ENCODE measurements at places on chromosomes 16 and 17. TPM values are rescaled to one million over a fixed set of nuclear protein-coding genes. Genes with fewer than 3 reads are reported as not detected.

- no peak for DNase-seq
Observed at GRCh38 chr16:64122177-64122576, 999.7 kb downstream of the CDH11 start.

SLX1A gene
- 18.6 TPM for polyA plus RNA-seq

- DNase-seq, result no peak
Observed at GRCh38 chr17:5283571-5284315, 1.7 kb downstream of the RABEP1 start.

- DNase-seq, result no peak
Observed at GRCh38 chr17:80026359-80027042, 9.2 kb downstream of the TBC1D16 start.

DNA sequence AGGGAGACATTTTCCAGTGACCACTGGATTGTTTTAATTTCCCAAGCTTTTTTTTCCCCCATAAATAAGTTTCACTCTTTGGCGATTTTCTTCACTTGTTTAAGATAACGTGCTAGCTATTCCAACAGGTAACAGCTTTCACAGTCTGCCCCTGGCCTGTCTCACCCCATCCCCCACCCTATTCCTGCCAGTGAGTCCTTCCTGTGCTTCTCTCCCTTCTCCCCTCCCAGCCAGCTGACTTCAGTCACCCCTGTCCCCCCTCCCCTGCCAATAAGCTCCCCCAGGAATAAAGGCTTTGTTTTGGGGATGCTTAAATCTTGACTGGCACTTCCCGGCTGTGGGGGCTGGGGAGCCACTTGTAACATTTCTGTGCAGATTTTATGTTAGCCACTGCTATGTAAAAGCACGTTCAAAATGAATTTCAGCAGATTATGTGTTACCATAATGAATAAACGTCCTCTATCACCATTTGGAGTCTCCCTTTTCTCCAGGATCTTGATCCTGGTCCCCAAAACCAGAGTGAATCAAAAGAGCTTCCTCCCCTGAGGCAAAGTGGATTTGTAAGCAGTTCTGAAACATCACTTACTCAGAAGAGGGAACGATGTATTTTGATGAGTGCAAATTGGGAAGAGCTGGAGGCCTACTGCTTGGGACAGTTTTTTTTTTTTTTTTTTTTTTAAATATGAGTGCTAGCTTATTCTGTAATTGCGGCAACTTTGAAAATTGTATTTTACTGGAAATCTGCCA, 58.2 kb downstream of the IGF2BP1 start:
- DNase-seq, result no peak

- DNase-seq, result no peak
Observed at GRCh38 chr17:50255766-50256635, 18.3 kb upstream of the TMEM92 start.

NXN gene
- polyA plus RNA-seq, result 18.1 TPM

DNA sequence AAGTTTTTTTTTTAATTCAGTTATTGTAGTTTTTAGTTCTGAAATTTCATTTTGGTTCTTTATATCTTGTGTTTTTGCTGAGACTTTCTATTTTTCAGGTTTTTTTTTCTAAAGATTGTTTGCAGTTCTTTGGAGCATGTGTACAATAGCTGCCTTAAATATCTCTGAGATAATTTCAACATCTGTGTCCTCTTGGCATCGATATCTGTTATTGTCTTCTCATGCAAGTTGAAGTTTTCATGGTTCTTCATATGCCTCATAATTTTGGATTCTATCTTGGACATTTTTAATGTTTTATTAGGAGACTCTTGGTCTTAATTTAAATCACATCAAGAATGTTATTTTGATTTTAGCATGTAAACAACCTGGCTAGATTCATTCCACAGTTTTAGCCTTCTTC, 22.8 kb downstream of the COX11 start:
- no peak for DNase-seq

DNA sequence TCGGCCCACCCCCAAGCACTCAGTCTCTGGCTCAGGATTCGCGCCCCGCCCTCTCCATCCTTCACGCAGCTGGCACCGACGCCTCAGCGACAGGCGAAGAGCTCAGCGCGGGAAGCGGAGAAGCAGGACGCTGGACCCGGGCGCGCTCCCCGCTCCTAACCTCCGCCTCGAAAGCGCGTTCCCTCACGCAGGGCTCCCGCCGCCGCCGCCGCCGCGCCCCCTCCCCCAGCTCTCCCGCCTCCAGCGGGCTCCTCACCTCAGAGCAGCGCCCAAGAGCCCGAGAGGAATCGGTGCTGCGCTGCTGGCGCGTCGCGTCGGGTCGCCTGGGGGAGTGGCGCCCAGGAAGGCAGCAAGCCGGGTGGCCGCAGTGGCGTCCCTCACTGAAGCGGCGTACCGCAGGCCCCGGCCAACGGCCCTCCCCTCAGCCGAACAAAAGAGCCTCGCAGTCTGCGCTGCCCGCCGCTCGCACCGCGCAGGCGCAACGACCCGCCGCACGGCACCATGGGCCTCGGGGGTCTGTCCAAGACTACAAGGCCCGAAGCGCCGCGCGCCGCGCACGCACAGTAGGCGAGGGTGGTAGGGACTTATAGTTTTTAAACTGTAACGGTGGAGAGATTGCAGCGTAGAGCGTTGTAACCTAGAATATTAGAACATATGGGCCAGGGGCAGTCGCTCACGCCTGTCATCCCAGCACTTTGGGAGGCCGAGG, at the start of gene CBX1:
TSS of gene CBX1 (minus strand) at position 467 of the 709 bp plus-strand sequence. CDS start 24,474 bp downstream, outside the sequence.
- DNase-seq, result peak; percentile 88

MLYCD gene
- 4.0 TPM for polyA plus RNA-seq

DNA sequence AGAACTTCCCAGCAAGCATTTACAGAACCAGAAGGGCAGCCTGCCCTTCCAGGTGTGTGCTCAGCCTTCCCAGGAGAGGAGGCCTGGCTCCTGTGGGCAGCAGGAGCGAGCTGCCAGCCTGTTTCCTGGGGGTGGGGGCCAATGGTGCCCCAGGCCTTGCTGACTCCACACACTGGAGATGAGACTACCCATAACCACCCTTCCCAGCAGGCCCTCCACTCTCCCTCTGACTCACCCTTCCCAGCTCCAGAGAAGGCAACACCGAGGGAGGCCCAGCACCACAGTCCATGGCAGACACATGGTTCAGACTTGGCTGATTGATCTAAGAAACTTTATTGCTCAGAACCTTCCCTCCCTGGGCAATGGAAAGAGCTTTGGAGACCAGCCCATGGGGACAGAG, 1.8 kb upstream of the PRSS53 start:
- DNase-seq, result no peak

GRCh38 chr17:69147460-69147859, 5.8 kb upstream of the ABCA6 start:
- DNase-seq, result no peak

GP1BA gene
- polyA plus RNA-seq, result 1.8 TPM

GRCh38 chr16:66824006-66824405, 6.8 kb downstream of the NAE1 start:
- DNase-seq, result no peak

DNA sequence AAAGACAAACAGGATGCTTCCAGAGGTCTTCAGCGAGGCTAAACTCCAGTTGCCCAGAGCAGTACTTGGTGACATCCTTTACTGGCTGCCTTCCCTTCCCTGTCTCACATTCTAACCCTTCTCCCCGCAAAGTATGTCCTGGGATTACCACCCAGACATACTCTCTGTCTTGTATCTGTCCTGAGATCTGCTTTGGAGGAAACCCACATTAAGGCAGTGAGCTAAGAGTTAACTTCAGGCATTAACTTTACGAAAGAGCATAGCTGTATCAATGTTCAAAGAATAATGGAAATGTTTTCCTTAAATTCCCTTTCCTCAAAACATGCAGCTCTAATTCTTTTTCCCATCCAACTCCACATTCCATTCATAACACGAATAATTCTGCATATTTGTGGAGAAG, 385.2 kb downstream of the NPIPA8 start:
- no peak for DNase-seq

BAHCC1 gene
- 15.3 TPM for polyA plus RNA-seq

DNA sequence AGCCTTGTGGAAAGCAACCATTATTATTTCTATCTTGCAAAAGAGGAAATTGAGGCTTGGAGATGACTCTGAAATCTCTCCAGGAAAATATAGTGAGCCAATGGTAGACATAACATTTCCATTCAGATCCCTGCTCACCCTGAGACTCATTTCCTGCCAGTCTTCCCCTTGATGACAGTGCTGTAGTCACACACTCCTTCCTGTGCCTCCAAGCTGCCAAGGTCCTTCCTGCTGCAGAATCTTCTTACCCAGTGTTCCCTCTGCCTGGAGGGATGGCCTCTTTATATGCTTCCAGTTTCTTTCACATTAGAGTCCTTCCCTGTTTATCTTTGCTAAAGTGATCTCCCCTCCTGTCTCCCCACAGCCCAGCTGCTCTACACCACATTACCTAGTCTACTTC, 648.1 kb downstream of the TOX3 start:
- no peak for DNase-seq

- no peak for DNase-seq
Observed at GRCh38 chr16:22660441-22661160, 149.9 kb downstream of the NPIPB5 start.

RNF157 gene
- 30.1 TPM for polyA plus RNA-seq

DNA sequence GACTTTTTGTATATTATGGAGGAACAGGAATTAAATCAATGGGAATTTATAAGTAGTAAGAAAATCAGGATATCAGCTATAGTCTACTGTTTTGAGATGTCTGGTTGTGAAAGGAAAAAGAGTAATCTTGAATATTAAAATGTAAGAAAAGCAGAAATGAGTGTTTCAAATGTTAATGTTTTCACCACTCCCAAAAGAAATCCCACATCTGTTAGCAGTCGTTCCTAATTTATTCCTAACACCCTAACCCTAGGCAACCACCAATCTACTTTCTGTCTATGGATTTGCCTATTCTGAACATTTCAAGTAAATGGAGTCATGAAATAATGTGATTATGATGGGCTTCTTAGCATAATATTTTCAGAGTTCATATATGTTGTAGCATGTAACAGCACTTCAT, 133.0 kb downstream of the CHD9 start:
- DNase-seq, result no peak

DNA sequence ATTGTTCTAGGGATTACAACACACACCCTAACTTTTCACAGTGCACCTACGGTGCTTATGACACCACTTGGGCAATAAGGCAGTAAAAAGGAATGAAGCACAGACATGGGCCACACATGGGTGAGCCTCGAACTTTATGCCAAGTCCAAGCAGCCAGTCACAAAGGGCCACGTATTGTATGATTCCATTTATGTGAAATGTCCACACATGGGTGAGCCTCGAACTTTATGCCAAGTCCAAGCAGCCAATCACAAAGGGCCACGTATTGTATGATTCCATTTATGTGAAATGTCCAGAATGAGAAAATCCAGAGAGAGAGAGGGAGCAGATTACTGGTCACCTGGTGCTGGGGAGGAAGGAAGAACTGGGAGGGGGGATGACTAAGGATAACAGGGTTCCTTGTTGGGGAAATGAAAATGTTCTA, 22.2 kb downstream of the RMI2 start:
- DNase-seq, result no peak

GRCh38 chr17:18181358-18181757, 2.3 kb upstream of the ALKBH5 start:
- DNase-seq, result no peak

GRCh38 chr17:40348562-40349476, 15.7 kb downstream of the GJD3 start:
- no peak for DNase-seq

- no peak for DNase-seq
Observed at GRCh38 chr16:23362460-23363317, 60.6 kb downstream of the SCNN1B start.

- no peak for DNase-seq
Observed at GRCh38 chr17:36721560-36722120, 120.3 kb downstream of the MRM1 start.

- DNase-seq, result no peak
Observed at GRCh38 chr16:85761861-85762260, 11.0 kb upstream of the C16orf74 start.

FBXL19 gene
- polyA plus RNA-seq, result 18.2 TPM

- no peak for DNase-seq
Observed at GRCh38 chr17:76417499-76418143, 33.2 kb downstream of the SPHK1 start.

DNA sequence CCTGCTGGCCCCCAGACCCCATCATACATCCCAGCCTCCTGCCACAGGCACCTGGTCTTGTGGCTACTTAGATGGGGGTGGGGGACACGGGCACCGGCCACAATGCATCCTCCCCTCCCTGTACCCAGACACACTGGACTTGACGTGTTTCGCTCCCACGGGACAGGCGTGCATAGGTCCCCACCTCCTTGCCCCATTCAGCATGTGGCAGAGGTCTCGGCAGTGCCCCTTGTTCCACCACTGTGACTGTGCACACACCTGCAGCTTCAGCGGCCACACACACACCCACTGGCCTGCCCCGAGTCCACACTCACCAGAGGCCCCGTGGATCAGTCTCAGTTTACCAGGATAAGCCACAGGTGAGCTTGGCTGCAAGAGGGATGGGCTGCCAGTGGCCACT, 109.6 kb downstream of the ENGASE start:
- DNase-seq, result no peak

MAP2K6 gene
- 24.5 TPM for polyA plus RNA-seq

DNA sequence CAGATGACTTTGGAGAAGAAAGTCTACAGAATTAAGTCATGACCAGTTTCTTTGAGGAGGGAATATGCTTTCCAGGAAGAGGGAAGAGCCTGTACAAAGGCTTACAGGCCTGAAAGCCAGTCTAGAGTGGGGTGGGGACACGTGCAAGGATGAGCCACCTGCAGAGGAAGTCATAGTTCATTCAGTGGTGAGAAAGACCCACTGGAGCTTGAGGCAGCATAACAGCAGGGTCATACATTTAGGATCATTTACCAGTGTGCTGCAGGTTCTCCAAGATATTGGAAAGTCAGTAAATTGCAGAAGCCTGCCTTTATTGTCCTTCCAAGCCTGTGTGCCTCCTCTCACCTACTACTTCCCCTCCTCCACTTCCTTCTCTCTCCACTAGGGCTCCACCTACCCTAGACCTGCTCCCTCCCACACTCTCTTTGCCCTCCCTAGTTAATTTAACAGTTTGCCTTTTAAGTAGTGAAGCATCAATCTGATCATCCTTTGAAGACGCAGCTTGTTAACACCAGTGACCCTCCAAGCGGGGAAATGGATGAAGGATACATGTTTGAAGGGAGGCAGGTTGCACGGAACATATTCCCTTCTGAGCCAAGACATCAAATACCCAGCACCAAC, 40.2 kb downstream of the CDRT15 start:
- no peak for DNase-seq

MYH3 gene
- polyA plus RNA-seq, result 2.7 TPM

GRCh38 chr17:76262732-76263344, 2.3 kb upstream of the UBALD2 start:
- DNase-seq, result no peak

Data from left renal pelvis (tissue), 4 donors.